Vagina (tissue), 2 donors: ENCODE measurements at places on chromosomes 13 and 19.

GRCh38 chr19:46368116-46368515 is 21.2 kb downstream of the PPP5C start:
- no peak for DNase-seq

GRCh38 chr13:99256283-99256682 is 1.9 kb downstream of the GPR18 start:
- DNase-seq, result no peak

GRCh38 chr19:4870025-4870700 is 2.7 kb upstream of the PLIN3 start:
- no peak for DNase-seq

DNA sequence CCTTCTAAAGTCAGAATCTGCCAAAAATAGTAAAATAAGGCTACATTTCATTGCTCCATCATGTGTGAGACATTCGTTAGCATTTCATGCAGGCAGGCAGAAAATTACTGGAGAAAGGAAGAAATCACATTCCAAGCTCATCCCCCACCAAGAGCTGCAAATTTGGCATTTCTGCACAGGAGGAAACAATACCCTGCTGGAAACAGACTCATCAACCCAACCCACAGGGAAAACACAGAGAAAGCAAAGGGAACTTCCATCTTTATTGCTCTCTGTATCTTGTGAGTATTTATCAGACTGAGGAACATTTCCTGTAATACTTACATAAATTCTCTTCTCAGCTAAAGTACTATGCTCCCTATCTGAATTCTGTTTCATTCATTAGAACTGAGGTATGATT is 95.7 kb downstream of the KCTD12 start:
- DNase-seq, result no peak

GRCh38 chr13:75072368-75072767 is 409.6 kb downstream of the TBC1D4 start:
- DNase-seq, result no peak

DNA sequence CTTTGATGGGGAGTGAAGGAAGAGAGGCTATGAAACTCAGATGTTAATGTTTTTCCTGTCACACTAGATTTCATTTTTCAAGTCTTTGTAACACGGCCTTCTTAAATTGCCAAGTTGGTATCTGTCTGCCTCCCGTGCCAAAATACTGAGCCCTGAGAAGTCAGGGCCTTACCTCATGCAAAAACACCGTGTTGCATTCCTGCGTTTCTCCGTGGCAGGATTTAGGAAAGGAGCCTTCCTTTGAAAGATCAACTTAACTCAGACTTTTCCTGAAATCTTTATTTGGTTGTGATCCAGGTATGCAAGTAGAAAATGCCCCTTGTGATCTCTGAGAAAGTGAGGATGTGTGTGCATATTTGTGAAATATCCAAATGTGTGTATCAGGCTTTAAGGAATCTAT is 1291.0 kb upstream of the SLC10A2 start:
- no peak for DNase-seq

DNA sequence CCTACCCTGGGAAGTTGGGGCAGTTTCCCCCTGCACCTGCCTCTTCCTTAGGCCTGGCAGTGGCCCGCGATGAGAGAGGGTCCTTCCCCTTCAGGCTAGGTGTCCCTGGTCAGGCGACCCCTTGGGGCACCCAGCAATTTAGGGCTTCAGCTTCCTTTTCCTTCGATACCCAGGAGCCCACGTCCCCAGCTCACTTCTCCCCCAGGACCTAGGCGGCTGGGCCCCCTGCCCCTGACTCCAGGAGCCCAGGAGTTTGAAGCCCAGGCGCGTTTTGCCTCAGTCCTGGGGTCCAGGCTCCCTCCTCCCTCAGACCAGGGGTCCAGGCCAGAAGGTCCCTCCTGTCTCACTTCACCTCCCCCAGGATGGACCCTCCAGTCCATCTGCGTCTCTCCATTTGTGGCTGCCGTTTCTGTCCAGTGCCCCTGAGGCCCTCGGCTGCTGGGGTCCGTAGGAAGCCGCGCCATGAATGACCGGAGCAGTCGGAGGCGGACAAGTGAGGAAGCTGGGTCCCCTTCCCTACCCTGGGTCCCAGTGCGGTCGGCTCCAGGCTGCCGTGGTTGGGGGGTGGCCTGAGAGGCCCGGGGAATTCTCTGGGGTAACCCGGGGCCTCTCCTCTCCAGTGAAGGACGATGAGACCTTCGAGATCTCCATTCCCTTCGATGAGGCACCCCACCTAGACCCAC is 714 bp downstream of the CCDC106 start:
- DNase-seq, result no peak

DNA sequence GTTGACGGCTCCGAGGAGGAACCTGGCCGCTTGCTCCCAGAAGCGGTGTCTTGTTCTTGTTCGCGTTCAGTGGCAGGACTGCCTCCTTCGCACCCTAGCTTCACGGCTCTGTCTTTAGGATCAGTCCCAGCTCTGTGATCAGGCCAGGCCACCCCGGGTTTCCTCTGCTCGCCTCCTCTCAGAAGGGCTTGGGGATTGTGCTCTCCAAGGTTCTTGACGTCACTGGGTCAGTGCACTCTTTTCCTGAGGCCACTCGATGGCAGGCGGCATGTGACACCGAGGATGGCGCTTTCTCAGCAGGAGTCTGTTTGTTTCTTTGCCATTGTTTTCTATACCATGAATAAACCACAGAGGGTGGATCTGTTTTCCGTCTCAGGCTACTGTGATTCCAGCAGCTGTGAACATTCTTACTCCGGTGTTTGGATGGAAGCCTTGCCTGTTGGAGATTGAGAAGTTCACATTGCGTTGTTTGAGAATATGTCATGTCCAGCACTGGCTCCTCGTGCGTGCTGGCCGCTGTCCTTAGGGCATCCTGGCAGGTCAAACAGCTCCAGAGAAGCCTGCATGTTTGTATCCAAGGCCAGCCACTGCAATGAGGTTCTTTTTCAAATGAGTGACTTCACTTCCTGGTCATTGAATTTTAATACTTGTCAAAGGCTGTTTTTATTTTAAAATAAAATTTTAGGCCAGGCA is 44.5 kb downstream of the SLC7A9 start:
- no peak for DNase-seq

GRCh38 chr13:52411629-52412028 is 5.7 kb upstream of the THSD1 start:
- no peak for DNase-seq

DNA sequence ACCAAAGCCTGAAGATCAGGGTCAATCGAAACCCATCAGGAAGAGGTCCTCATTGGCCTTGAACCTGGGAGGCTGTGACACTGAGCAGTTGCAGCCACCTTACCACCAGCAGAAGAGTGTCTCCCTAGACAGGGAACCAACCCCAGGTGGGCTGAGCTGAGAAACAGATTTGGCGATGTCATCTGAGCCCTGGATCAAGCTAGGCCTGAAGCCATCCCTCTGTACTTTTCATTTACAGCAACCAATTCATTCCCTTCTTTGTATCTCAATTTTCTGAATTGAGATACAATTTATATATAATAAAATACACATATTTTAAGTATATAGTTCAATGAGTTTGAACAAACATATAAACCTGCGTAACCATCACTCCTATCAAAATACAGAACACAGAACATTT is 14.6 kb downstream of the RHPN2 start:
- DNase-seq, result no peak

- DNase-seq, result no peak
Observed at GRCh38 chr13:51221674-51222036, 543 bp upstream of the FAM124A start.

GRCh38 chr19:45812297-45812696 is 2.8 kb downstream of the RSPH6A start:
- DNase-seq, result no peak

GRCh38 chr13:39820606-39821005 is 165.1 kb downstream of the COG6 start:
- no peak for DNase-seq

GRCh38 chr13:103142151-103142550 is 75.9 kb upstream of the SLC10A2 start:
- no peak for DNase-seq

GRCh38 chr13:111177081-111177711 is 62.1 kb downstream of the ARHGEF7 start:
- no peak for DNase-seq

- no peak for DNase-seq
Observed at GRCh38 chr13:44151474-44151873, 222.2 kb upstream of the SERP2 start.

DNA sequence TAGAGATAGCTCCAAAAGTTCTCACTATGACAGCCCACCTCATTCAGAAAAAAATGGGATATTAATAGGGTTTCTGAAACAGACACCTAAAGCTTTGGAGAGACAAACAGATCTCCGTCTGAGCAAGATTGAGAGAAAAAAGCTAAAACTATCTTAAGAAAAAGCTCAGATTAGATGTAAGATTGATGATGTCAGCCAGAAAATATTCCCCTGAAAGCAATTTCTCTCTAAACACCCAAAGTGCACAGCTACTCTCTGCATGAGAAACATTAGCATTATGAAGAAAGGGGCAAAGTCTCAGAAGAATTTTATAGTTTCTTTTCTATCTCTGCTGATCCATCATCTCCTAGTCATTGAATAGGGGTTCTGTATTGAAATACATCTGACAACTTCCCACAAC is 148.9 kb downstream of the ZNF737 start:
- DNase-seq, result no peak

DNA sequence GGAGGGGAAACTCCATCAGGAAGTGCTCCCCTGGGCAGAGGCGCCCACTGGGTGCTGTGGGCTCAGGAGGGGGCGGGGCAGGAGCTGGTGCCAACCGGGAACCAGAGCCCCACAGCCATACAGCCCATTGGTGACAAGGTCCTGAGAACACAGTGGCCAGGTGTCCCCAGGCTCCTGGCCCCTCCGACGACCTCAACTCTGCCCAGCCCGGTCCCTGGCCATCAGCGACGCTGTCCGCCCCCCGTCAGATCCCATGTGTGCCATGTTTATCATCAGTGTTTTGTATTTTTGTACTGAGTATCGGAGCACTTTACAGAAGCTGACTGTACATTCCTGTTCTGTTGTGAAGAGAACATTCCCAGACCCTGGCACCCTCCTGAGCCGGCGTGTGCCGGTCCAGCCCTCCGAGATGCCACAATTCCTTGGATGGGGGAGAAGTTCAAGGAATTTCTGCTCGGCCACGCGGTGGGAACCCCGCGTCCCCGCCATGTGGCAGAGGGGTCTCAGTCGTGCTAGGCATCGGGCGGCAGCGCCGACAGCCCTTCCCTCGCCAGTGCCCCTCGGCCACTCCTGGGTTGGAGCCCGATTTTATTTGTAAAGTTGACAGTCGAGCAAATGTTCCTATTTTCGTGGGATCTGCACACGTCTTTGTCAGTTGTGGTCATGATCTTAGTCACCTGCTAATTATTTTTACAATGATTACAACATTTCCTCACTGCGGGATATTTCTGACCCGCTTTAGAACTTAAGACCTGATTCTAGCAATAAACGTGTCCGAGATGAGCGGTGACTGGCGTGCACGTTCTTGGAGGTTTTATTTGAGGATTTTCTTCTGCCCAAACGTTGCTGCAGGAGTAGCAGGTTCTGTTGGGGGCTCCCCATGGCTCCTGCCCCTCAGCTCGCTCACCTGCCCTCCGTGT is 16.9 kb downstream of the PEX11G start:
- no peak for DNase-seq

- no peak for DNase-seq
Observed at GRCh38 chr13:110356362-110356761, 49.3 kb downstream of the COL4A2 start.

DNA sequence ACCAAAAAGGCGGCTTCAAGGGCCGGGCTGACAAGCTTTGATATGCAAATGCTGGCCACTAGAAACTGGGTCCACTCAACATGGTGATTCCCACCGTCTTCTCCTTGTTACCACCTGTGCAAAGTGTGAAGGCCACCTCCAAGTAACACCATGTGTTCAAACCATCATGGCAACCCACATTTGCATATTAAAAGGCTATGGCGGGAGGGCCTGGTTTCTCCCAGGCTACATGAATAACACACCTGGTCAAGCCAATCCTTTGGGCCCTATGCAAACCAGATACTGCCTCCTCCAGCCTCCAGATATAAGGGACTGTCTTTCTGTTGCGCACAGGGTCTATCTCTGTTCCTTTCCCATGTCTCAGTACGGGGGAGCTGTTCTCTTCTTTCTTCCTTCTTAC is 36.6 kb upstream of the ZSCAN5A start:
- no peak for DNase-seq

- no peak for DNase-seq
Observed at GRCh38 chr19:2474232-2475017, 1.5 kb upstream of the GADD45B start.

DNA sequence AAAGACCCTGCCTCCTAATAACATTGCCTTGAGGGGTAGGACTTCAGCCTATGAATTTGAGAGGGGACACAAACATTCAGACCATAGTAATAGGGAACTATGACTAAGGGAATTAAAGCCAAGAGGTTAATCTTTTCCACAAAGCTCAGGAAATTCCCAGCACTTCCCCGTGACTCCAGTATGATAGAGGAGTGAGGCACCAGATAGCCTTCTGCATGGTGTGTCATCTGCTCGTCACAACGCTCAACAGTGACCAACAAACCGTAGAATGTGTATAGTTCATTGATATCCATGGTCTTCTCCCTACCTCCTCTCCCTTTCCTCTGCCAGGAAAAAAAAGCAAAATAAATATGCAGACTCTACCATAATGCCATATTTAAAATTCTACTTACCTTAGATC is 64.4 kb downstream of the B3GLCT start:
- no peak for DNase-seq

DNA sequence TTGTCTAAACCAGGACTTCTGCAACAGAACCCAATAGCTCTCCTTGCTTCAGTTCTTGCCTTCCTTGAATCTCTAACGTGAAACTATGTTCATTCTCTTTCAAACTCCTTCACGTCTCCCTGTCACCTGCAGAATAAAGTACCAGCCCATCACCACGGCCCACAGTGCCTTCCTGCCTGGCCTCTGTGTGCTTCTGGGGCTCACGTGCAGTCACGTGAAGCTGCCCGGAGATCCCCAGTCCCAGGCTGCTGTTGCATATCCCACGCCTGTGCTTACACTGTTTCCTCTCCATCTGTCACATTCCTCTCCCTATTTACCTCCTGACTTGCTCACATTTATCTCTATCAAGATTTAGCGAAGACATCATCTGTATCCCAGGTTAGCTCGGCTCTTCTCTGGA is 102.8 kb downstream of the STARD13 start:
- DNase-seq, result no peak

GRCh38 chr13:79491715-79492114 is 10.8 kb downstream of the NDFIP2 start:
- no peak for DNase-seq

DNA sequence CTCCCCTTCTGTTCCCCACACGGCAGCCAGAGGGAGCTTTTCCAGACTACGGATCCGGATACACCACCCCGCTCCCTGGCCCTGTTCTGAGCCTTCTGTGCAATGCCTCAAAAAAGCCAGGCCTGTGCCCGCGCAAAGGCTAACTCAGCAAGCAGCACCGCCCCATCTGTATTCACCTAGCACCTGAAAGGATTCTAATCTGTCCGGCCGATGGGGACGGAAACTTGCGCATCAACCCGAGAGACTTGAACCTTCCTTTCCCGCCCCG is 589 bp downstream of the ZBTB45 start:
- no peak for DNase-seq
